ENCODE measurements at places on chromosomes 6 and 20.
A peak's percentile ranks its signal among the peaks of the same experiment; 100 is the strongest.

- peak; percentile 67 for DNase-seq
Measured at GRCh38 chr6:46376562-46377061, 114.6 kb downstream of the RCAN2 start.

DNA sequence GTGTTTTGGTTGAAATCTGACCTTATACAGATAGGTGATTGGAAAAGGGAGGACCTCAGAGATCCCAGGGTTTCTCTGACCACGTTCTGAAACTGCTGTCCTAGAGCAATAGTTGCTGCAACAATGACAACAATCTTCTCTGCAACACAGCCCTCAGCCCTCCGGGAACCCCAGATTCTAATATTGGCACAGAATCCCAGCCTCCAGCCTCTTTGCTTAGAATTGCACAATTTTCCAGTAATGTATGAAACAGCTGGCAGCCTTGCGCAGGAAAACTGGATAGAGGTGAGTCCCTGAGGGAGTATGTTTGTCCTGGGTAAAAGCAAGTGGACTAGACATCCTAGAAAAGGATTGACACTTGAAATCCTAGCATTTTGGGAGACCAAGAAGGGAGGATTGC, 30.4 kb upstream of the PNRC1 start:
- DNase-seq: peak; percentile 33

DNA sequence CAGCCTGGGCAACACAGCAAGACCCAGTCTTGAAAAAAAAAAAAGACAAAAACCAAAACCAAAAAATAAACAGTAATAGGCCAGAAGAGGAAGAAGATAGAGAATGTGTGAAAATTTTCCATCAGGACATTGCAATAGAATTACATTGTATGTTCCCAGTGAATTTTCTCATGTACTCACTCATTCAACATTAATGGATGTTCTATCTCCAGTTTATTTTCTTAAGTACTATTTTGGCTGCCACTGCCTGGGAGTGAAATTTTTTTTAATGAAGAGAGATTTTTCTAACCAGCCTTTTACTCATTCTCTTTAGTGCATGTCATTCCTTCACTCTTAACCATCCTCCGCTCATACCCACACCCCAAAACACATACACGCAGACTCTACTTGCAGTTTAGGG, 282.8 kb downstream of the ALDH8A1 start:
- no peak for DNase-seq

- DNase-seq: peak; percentile 60
Measured at GRCh38 chr20:49100972-49101371, 54.9 kb downstream of the CSE1L start.

DNA sequence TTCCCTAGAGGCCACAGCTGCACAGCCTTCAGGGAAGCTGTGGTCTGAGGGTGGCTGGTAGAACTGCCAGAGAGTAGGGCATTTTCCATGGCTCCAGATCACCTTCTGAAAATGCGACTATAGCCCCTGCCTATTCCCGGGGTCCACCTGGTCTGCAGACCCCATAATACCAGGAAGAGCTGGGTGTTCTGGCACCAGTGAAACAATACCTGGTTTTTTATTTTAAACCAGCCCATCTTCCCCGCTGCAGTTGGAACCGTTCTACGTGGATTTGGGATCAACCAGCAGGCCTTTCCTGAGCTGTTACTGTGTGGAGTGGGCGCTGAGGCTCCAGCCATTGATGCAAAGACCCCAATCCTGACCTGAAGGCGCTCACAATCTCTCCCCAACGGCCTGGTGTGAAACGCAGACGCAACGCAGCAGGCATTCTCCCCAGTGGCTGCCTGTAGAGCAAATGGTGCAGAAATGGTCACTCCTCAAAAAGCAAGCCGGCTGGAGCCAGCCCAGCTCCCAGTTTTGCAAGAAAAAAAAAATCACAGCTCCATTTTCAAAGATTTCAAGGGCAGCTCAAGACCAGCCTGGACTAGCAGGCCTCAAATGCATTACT, 11.3 kb downstream of the NPEPL1 start:
- no peak for DNase-seq

GRCh38 chr20:19813846-19814640, 56.0 kb downstream of the RIN2 start:
- DNase-seq: peak; percentile 12

DNA sequence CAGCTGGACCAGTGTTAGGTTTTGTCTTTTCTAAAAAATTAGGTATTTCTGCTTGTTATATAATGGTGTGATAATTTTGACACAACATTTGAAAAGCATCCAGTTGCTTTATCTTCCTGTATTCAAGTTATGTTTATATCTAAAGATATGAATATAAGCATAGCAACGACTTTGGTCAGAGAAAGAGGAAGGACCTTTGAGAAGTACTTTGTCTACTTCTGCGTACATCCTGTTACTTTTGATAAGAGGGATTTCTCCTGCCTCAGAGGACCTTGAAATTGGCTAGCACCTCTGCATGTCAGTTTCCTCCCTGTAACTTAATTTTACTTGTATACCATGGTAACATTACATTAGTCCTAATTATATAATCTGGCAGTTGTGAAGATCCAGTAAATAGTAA, 24.8 kb downstream of the PHF20 start:
- peak; percentile 36 for DNase-seq

GRCh38 chr20:41027872-41028358, 707 bp upstream of the TOP1 start:
- DNase-seq: no peak

DNA sequence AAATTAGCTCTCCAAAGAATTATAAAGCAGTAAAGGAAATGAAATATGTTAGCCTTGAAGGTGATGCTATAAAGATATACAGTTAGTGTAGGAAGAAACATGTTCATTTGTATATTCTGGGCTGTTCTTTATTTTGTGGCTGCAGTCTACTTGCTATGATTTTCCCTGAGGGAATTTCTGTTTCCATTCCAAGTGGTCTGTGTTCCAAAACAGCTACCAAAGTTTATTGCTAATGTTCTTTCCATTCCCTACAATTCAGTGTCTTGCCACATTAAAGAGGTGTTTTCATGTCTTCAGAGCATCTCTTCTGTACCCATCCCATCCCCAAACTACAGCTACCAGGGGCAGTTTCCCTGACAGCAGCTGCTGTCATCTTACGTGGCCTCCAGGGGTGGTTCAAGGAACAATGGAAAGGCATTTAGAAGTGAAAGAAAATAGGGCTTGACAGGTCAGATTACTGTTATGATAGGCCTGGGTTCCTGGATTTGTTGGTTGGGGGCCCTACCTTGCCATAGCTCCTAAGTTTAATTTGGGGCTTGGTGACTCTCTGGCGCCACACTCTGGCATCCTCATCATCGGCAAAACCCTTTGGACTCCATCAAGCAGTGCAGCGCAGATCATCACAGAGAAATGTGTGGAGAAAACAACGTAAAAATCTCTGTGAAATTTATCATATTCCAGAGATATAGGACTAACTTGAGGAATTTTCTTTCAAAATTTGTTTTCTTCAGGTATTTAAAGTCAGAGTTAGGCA, 33.8 kb upstream of the AIG1 start:
- DNase-seq: peak; percentile 48

DNA sequence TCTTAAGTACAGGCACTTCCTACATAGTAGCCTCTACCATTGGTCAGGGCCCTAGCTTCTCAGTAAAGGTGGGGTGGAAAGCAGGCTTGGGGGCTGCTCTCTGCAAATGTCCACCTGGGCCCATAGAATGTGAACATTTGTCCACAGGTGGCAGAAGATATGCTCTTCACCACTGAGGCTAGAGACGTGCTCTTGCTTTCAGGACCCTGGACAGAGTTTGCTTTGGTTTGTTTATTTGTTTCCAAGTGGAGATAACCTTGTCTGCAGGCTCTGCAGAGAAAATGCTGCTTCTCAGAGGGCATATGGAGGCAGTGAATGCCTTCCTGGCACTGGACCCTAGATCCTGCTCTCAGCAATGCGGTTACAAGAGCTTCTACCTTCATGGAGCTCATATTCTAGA, 129.0 kb downstream of the F13A1 start:
- no peak for DNase-seq

DNA sequence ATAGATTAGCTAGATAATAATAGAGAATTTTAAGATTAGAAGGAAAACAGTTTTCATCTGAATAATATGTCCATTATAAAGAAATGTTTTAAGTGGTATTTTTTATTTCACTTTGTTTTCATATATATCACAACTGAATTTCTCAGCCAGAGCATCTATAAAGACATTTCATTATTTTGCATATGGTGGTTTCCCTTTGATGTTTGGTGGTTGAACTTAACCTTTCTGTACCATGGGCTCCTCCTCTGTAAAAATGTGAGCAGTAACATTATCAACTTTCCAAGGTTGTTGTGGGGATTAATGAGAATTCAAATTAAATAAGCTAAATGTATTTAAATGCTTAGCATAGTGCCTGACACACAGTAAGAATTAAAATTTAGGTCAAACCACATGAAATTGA, 119.8 kb upstream of the QKI start:
- DNase-seq: no peak

GRCh38 chr20:58751979-58752378, 59.4 kb downstream of the NPEPL1 start:
- no peak for DNase-seq

- DNase-seq: no peak
Measured at GRCh38 chr6:77424761-77425160, 38.5 kb downstream of the HTR1B start.

DNA sequence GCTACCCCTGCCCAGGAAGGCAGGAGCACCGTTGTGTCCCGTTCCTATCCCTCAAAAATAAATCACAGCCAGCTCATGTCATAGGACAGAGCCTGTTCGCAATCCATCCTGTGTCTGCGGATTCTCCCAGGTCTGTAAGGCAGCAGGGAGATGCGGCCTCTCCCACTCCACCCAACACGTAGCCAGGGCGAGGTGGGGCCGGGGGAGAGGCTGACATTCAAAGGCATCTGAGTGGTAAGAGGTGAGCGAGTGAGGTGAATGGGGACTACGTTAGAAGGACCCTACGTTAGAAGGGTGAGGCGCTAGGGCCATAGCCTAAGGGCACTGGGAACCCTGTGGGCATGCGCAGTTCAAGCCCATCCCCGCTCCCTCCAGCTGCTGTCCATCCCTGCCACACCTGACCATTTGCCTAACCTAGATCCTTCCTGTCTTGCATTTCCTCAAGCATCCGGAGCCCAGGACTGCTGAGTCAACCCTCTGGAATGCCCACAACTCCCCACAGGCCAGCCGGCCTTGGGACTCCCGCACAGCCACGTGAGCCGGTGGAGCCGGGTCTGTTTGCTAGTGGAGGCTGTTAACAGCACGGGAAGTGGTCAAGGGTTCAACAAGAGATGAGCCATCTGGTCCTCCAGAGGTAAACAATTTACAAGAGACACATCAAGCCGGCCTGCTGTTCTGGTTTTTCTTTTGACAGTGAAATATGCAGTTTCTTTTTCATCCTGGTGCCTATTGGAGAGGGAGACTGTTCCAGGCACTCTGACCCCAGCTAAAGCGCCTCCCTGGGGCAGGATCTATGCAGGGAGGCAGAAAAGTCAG, 45.9 kb downstream of the RIPOR3 start:
- no peak for DNase-seq

GRCh38 chr6:151242420-151242861, 2.7 kb downstream of the AKAP12 start:
- DNase-seq: no peak
